RCC 7860 (cell line): ENCODE measurements at places on chromosomes 16 and 17.

DNA sequence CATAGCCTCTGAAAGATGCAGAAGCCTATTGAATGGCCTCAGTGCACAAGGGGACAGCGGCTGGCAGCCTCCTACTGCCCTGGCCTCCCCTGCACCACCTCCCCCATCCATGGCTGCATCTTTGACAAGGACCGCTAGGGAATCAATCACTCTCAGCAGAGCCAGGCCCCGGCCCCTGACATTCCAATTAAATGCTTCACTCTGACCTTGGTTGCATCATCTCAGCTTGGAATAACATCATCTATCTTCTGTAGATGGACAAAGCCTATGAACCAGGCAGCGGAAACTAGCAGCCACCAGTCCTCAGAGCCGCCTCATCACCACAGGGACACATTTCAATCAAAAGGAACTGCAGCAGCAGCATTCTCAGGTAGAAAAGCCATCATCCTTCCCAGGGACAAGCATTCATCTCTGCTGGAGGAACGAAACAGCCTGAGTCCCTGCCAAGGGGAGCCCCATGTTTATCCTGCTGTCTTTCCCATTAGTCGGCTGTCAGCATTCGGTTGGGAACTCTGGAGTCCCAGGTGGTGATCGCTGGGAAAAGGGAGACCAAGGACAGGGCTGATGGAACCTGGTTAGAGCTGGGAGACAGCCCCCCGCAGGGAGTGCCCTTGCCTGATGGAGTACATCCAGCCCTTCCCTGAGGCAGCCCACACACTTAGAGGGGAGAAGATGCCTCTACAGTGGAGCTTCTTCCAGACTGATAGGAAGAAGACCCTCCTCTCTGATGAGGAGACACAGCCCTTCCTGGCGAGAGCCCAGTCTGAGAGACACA is 11.5 kb upstream of the TMEM132E start:
- DNase-seq: no peak

DNA sequence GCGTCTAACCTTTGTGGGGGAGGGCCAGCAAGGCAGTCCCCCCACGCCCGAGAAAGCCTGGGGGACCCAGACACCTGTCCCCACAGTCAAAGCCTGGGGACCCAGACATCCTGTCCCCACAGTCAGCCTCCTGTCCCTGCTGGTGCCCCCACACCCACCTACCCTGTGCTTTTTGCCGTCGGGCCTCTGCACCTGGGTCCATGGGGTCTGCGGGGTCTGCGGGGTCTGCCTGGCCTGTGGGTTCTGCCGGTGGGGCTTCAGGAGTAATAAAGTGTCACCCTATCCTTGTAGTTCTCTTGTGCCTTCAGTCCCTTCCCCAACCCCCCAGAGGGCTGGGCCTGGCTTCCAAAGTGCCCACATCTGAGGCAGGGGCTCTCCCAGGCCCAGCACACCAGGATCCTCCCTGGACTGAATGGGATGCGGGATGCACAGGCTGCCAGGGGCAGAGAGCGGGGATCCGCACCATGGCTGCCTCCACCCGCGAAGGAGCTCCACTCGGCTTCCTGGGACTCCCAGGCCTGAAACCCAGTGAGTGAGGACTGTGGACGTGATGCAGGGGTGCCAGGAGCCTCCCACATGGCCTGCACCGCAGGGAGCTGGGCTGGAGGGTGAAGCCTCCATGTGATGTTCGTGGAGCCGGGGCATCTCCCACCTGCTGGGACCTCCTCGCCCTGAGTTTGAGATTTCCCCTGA is 16.3 kb upstream of the DPEP1 start:
- DNase-seq: no peak

DNA sequence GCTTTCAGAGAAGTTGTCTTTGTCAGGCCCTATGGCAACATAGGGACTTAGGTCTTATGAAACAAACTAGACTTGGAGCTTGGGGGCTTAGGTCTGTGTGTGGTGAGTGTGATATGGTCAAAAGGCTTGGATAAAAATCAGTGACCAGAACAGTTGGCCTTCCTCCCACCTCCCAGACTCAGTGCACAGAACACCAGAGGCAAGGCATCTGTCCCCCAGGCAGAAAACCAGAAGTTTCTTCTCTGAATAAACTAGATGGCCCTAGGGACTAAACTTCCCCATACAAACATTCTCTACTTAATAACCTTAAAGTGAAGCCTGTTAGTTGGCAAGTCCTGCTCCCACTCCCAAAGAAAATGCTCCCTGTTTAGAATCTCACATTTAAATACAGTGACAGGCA is 39.2 kb upstream of the PMFBP1 start:
- DNase-seq: no peak

DNA sequence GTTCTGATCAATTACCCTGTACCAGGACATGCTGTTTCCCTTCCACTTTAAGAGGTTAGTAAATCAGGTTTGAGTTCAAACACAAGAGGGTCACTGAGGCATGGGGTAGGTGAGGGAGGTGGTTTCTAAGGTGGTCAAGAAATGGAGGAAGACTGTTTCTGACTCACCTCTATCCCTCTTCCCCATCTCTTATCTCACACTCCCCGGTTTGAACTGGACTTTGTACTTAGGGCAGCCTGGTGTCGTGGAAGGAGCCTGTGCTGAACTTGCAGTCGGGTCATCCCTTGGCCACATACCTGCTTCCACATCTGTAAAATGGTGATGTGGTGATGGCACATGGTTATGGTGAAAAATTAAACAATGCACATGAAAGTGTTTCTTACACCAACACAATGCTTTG is 17.2 kb upstream of the TMEM98 start:
- no peak for DNase-seq

DNA sequence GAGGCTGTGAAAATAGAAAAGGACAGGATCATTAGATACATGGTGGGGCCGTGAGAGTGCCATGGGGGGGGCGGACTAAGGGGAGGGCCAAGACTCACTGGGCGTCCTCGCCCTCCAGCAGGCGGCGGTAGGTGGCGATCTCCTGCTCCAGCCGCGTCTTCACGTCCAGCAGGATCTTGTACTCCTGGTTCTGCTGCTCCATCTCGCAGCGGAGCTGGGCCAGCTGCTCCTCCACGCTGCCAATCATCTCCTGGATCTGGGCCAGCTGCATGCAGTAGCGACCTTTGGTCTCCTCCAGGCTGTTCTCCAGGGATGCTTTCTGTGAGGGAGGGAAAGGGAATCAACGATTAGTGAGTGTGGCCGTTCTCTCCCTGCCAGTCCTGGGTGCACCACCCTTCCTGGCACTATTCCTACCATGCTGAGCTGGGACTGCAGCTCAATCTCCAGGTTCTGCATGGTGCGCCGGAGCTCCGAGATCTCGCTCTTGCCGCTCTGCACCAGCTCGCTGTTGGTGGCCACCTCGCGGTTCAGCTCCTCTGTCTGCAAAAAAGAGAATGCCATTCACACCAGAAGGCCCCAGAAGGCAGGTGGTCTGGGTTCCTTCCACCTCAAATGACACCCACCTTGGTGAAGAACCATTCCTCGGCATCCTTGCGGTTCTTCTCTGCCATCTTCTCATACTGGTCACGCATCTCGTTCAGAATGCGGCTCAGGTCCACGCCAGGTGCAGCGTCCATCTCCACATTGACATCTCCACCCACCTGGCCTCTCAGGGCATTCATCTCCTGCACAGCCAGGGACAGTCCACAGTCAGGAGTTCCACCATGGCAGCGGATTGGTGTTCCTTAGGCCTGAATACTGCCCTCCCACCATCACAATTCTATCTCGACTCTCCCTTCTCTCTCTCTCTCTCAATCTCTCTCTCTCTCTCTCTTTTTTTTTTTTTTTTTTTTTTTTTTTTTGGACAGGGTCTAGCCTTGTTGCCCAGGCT is 3.3 kb downstream of the KRT14 start:
- no peak for DNase-seq

DNA sequence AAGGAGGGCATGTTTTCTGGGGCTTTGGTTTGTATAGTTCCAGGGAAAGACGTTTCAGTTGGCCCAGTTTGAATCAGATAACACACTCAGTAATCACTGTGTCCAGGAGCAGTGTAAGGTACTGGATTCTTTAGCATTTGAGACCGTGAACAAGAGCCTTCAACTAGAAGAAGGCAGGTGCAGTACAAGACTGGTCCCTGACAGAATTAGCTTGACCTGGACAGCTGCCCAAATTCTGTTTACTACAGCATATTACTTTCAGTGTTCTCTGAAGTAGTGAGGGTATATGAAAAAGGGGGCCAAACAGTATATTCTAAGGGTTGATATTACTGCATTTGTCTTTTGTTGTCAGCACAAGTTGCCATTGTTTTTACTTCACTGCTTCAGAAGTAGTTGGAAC is 81.3 kb downstream of the COX10 start:
- DNase-seq: no peak

DNA sequence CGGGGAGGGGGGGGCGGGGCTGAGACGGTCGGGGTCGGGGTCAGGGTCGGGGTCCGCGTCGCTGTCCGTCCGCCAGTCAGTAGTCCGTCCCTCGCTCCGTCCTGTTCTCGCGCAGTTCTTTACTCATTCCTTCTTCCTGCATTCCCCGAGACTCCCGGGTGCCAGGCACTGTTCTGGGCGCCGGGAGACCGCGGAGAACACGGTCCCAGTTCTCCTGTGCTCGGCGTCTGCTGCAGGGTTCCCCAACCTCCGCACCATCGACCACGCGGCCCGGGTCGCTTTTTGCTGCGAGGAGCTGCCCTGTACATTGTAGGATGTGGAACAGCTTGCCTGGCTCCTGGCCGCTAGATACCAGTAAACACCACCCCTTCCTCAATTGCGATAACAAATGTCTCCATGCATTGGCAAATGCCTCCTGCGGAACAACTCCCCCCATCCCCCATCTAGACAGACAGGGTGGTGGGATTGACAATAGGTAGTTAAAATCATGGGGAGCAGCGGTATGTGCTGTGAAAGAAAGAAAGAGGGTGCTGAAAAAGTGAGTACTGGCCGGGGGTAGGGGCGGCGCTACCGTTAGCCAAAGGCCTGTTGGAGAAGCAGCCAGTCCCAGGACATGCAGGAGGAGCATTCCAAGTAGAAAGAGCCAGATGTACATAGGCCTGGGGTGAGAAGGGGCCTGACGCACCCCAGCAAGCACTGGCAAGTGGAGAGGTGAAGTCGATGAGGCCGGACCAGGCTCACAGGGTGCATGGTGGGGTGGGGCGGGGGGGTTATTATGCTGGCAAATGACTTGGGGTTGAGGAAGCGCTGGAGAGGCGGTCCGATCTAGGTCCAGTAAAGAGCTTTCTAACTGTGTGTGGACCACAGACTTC is 631 bp downstream of the TRAF7 start:
- peak; percentile 14 for DNase-seq
